Transverse colon (tissue), 4 donors: ENCODE measurements at places on chromosomes 16 and 17. TPM values are rescaled to one million over a fixed set of nuclear protein-coding genes. Genes with fewer than 3 reads are reported as not detected.

DNA sequence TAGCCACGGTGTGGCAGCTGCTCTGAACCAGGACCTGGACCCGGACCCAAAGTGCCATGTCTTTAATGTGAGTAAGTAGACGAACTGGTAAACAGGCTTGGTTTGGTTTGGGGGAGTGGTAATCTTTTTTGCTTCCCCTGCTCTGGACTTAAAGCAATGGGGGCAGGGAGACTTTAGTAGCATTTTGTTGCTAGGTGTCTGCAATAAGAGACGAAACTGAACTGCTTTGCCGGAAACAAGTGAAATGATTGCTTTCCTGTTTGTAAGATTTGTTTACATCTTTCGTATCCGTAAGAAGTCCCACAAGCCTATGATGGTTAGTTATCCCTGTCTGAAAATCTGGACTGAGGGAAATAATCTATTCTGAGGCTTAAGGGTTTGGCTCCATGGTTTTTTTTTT, 21.5 kb downstream of the PRCD start:
- H3K27me3 ChIP-seq = no peaks in the 10 kb centered on the region
- H3K27ac ChIP-seq = peak overlapping the region; percentile 19
- H3K4me1 ChIP-seq = peaks cover 16% of the 10 kb centered on the region
- no peaks in the 10 kb centered on the region for H3K36me3 ChIP-seq
- no peak overlapping the region for H3K4me3 ChIP-seq
- no peak for DNase-seq

DNA sequence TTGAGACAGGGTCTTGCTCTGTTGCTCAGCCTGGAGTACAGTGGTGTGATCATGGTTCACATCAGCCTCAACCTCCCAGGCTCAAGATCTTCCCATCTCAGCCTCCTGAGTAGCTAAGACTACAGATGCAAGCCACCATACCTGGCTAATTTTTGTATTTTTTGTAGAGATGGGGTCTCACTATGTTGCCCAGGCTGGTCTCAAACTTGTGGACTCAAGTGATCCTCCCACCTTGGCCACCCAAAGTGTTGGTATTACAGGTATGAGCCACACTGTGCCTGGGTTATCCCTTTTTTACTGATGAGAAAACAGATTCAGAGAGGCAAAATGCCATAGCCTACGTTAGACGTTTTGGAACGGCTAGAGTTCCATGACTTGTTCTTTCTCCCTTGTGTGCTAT, 30.1 kb downstream of the SNX29 start:
- no peak overlapping the region for H3K27ac ChIP-seq
- H3K36me3 ChIP-seq = no peaks in the 10 kb centered on the region
- DNase-seq = no peak
- H3K4me1 ChIP-seq = no peaks in the 10 kb centered on the region

The SPATA22 gene
- total RNA-seq = not detected

The FSCN2 gene
- total RNA-seq = 6.4 TPM

- DNase-seq = no peak
- H3K4me3 ChIP-seq = no peak overlapping the region
- no peaks in the 10 kb centered on the region for H3K4me1 ChIP-seq
- H3K27me3 ChIP-seq = no peaks in the 10 kb centered on the region
Measured at GRCh38 chr17:7676533-7676932, 10.8 kb downstream of the TP53 start.

DNA sequence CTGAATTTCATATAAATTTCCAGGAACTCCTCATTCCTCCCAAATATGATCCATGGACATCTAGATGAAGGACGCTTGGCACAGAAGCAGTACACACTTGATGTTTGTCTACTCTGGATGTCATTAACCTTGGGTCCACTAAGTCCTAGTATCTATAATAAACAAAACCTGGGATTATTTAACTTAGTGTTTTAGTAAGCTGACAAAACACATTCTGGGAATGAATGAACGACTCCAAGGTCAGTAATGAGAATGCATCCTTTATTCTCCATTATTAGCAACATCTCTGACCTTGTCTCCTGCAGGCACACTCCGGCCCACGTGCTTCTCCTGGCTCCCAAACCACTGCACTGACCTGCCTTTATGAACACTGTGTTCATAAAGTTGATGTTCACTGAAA, 24.1 kb upstream of the CDYL2 start:
- H3K4me3 ChIP-seq = no peak overlapping the region
- no peaks in the 10 kb centered on the region for H3K27me3 ChIP-seq
- H3K27ac ChIP-seq = no peak overlapping the region
- no peaks in the 10 kb centered on the region for H3K36me3 ChIP-seq

The PMFBP1 gene
- 3.7 TPM for total RNA-seq

GRCh38 chr17:35708951-35709350, 22.5 kb upstream of the RASL10B start:
- H3K36me3 ChIP-seq = no peaks in the 10 kb centered on the region
- no peak for DNase-seq
- H3K4me1 ChIP-seq = peaks cover 5% of the 10 kb centered on the region
- H3K27me3 ChIP-seq = no peaks in the 10 kb centered on the region

DNA sequence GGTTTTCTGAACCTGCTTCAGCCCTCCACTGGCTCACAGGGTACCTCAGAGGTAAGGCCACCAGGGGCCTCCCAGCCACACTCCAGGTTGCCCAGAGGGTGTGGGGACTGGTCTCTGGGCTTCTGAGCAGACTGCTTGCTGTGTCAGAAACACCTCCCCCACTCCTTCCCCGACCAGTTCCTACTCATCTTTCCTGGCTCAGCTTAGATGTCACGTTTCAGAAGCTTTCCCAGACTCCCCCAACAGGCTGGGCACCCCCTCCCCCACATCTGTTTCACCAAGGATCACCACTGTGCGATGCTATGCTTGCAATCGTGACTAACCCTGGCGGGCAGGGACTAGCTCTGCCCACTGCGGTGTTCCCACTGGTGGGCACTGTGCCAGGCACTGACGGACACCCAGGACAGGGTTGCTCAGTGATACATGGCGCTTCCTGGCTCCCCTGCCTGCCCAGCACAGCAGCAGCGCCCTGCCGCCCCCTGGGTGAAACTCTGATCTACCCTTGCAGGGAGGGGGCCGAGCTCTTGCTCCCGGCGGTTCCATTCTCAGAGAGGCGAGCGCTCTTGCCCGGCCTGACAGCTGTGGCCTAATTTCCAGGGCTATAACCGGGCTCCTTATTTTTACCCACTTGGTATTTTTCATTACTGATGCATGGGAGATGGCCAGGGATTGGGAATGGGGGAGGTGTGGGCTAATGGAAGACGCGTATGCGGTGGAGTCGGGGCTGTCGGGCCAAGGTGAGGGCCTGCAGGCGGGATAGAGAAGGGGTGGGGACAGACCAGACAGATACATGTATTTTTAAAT, 29.4 kb upstream of the MTSS2 start:
- H3K4me1 ChIP-seq = peaks cover 23% of the 10 kb centered on the region
- H3K4me3 ChIP-seq = no peak overlapping the region
- no peaks in the 10 kb centered on the region for H3K36me3 ChIP-seq
- H3K27ac ChIP-seq = peak overlapping the region; percentile 85
- peak; percentile 70 for DNase-seq

GRCh38 chr17:27438348-27438998, 17.8 kb upstream of the KSR1 start:
- no peak overlapping the region for H3K4me3 ChIP-seq
- no peaks in the 10 kb centered on the region for H3K36me3 ChIP-seq
- no peak for DNase-seq

GRCh38 chr17:17805575-17805974, 31.2 kb downstream of the SREBF1 start:
- H3K4me1 ChIP-seq = peaks cover 6% of the 10 kb centered on the region
- H3K27me3 ChIP-seq = no peaks in the 10 kb centered on the region
- DNase-seq = no peak

DNA sequence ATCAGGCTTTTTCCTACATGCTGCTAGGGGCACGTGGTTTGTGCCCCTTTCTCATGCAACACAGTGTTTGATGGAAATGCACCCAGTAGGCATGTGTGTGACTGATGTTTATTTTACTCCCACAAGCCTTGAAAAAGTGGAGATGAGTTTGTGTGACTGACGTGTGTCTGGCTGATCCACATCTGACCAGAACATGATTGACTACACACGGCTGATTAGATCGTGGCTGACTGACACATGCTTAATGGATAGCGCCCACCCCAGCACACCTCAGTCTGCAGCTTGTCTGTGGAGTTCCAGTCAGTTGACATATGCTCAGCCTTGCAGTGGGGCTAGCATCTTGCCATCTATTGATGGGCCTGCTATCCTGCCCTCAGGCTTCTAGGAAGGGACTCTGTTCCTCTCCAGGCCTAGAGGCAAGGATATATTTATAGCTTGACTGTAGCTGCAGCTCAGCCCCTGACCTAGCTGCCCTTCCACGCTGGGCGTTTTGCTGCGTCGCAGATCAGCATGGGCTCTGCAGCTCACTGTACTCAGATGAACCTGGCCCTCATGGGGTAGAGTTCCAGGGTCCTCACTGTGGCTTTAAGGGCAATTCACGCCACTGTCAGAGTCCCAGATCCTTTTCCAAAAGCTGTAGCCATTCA, 112.3 kb downstream of the HS3ST2 start:
- H3K4me3 ChIP-seq = no peak overlapping the region
- no peak for DNase-seq
- no peaks in the 10 kb centered on the region for H3K4me1 ChIP-seq
- peaks cover 31% of the 10 kb centered on the region for H3K27me3 ChIP-seq
- no peak overlapping the region for H3K27ac ChIP-seq

DNA sequence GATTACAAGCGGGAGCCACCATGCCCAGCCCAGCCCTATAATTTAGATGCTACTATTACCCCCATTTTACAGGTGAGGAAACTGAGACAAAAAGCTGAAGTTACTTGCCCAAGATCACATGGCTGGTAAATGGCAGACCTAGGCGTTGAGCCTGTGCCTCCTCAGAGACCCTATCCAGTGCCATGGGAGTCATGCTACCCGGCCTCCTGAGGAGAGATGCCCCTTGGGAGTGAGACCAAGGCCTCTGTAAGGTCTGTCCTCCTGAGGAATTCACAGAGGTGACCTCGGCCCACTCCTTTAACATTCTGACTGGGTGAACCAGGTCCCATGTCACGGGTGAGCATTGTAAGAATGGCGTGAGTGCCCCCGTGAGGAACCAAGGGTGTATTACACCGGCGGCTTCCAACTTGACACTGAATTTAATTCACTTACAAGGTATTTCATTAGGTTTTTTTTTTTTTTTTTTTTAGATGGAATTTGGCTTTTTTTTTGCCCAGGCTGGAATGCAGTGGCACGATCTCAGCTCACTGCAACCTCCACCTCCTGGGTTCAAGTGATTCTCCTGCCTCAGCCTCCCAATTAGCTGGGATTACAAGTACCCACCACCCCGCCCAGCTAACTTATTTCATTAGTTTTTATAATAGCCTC, 95.7 kb downstream of the ABCC6 start:
- no peak overlapping the region for H3K4me3 ChIP-seq
- H3K4me1 ChIP-seq = no peaks in the 10 kb centered on the region
- no peaks in the 10 kb centered on the region for H3K36me3 ChIP-seq
- peak; percentile 66 for DNase-seq
- H3K27ac ChIP-seq = peak overlapping the region; percentile 56

The SLC38A8 gene
- total RNA-seq = not detected

- no peaks in the 10 kb centered on the region for H3K36me3 ChIP-seq
- no peaks in the 10 kb centered on the region for H3K4me1 ChIP-seq
- DNase-seq = no peak
Measured at GRCh38 chr17:62004388-62004787, 60.7 kb downstream of the MED13 start.

DNA sequence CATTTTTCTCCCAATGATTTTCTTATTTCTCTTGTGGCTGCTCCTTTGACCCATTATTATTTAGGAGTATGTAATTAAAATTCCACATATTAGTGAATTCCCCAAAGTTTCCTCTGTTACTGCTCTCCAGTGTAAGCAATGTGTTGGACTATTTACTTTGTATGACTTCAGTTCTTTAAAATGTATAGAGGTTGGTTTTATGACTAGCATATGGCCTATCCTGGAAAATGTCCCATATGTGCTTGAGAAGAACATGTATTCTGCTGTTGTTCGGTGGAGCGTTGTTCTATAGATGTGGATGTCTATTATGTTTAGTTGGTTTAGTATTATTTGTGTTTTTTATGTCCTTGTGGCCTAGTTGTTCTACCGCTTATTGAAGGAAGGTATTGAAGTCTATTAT, 6.0 kb upstream of the NT5M start:
- DNase-seq = no peak
- H3K4me1 ChIP-seq = peaks cover 9% of the 10 kb centered on the region
- H3K27ac ChIP-seq = no peak overlapping the region
- H3K4me3 ChIP-seq = no peak overlapping the region
- H3K27me3 ChIP-seq = no peaks in the 10 kb centered on the region
- H3K36me3 ChIP-seq = no peaks in the 10 kb centered on the region

GRCh38 chr16:80319181-80319580, 221.6 kb upstream of the DYNLRB2 start:
- H3K27ac ChIP-seq = no peak overlapping the region
- no peak for DNase-seq
- no peaks in the 10 kb centered on the region for H3K4me1 ChIP-seq
- H3K36me3 ChIP-seq = no peaks in the 10 kb centered on the region

The RASL10B gene
- 0.41 TPM for total RNA-seq

- H3K36me3 ChIP-seq = no peaks in the 10 kb centered on the region
- H3K4me3 ChIP-seq = no peak overlapping the region
- peak; percentile 59 for DNase-seq
- no peaks in the 10 kb centered on the region for H3K27me3 ChIP-seq
- H3K27ac ChIP-seq = peak overlapping the region; percentile 41
- peaks cover 21% of the 10 kb centered on the region for H3K4me1 ChIP-seq
Measured at GRCh38 chr17:27489045-27489715, 32.9 kb downstream of the KSR1 start.

DNA sequence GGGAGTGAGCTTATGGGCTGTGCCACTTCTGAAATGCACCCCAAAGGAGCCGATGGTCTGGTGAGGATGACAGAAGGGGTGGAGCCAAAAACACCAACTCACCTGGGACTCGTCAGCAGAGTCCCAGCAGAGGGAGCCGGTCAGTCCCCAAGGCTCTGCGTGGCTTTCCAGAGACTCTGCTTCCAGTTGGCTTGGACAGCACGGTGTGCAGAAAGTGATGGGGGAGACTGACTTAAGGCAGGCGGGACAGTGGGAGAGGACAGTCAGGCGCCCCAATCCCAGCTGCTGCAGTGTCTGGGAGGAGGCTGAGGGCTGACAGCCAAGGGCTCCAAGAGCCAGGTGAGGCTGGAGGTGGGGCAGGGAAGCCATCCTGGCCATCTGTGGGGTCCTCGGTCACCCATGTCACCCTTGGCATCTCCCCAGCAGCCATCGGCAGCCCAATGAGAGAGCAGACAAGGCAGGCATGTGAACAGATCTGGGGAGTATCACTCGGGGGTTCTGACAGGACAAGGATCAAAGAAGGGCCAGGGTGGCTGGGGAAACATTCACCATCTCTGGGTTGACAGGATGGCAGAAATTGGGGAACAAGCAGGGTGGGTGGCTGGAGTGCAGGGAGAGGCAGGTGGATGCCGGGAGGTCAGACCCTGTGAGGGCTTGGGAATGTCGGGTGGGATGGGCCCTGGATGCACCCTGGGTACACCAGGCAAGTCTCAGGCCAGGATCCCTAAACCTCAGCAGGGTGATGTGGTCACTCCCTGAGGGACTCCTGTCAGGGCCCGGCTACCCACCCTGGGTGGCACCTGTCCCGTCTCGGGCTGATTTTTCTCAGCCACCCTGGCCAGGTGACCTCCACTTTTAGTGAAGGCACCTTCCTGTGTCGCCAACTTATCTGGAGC, 8.9 kb upstream of the KRTAP17-1 start:
- no peaks in the 10 kb centered on the region for H3K36me3 ChIP-seq
- H3K4me3 ChIP-seq = no peak overlapping the region
- no peaks in the 10 kb centered on the region for H3K4me1 ChIP-seq
- DNase-seq = peak; percentile 27
- H3K27me3 ChIP-seq = no peaks in the 10 kb centered on the region
